LNCaP clone FGC (cell line): ENCODE measurements at places on chromosomes 11 and 22.

GRCh38 chr11:15483205-15483604 lies 368.5 kb downstream of the INSC start:
- DNase-seq = no peak

DNA sequence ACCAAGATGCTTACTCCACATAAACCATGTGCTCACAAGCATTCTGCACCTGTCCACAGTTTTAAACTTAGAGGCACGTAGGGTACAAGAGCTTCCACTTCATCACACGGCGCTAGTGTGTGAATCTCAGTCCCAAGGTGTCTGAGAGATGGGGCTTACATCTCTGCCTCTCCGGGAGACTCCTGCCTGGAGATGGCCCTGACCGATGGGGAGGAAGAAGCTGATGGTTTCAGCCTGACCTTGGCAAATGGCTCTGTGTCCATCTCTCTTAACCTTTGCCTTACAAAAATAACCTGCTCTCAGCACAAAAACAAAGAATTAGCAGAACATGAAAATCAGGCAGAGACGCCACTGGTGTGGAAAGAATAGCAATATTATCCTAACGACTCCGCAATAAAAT lies 559.3 kb upstream of the B3GAT1 start:
- no peak for DNase-seq

DNA sequence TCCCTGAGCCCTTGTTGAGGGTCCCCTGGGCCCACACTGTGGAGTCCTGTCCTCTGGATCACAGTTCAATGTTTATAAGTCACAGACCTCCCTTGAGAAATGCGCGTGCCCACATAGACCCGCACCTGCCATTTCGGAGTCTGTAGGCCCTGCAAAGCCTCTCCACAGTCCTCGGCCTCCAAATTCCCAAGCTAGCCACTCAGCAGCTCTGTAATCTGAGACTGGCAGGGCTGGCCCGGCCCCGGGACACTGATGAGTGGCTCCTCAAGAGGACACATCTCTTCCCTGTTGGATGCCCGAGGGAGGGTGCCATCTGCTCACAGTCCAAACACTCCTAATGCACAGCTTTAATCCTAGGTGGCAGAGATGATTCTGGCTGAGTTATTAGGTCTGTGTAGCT lies 39.1 kb downstream of the B3GAT1 start:
- no peak for DNase-seq

- DNase-seq = no peak
Measured at GRCh38 chr11:119721129-119722120, 7.6 kb downstream of the NECTIN1 start.

GRCh38 chr11:27187075-27187847 lies 146.6 kb downstream of the BBOX1 start:
- no peak for DNase-seq

- no peak for DNase-seq
Measured at GRCh38 chr11:112961751-112962578, 745 bp downstream of the NCAM1 start.

DNA sequence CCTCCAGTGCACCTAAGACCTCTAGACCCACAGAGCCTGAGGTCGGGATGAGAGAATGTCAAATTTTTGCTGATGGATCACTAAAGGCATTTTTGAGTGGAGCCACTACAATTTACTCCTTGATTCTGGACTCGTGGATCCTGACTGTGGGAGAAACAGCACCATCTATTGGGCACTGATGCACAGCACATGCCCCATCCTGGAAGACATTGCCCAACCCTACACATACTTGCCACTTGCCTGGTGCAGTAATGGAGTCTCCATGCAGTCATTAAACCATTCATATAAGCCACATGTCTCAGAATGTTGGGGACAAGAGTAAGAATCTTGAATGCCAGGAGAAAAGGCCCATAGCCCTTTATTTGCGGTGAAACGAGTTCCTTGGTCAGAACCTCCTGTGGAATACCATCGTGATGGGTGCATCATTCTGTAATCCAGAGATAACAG lies 103.9 kb downstream of the GGTLC2 start:
- no peak for DNase-seq

GRCh38 chr11:71998649-71999310 lies at the start of gene IL18BP:
Gene IL18BP (plus strand): TSS chr11:71998909. CDS start chr11:71999985, 1,076 bp downstream.
- DNase-seq = no peak

DNA sequence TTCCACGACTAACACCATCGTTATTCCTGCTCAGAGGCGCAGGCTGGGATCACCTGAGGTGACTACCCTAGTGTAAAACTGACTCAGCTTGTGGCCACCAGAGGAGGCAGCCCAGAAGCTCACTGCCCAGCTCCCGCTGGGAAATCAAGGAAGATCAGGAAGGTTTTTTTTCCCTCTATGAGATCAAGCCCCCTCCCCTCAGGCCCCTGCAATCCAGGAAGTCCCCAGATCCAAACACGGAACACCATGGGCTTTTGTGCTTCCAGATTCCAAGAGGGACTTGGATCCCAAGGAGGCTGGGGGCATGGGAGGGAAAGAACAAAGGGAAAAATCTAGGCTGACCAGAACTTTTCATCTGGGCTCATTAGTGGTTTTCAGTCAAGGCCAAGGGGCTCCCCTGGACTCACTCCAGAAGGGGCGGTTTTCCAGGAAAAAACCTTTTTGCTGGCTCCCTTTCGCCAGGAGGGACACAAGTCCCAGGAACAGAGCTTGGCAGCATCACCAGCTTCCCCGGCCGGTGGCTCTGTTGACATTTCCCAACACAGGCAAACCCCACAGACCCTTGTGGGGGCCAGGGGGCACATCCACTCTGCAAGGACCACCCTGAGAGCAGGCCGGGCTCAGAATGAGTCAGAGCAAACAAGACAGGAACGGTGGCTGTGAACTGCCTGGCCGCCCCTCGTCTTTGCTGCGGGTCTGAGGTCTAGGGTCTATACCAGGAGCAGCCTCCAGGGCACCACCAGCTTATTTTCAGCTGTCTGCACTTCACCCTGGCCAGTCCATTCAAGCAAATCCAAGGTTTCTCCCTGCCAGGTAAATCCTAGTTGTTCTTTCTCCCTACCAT lies 36.8 kb downstream of the MYH9 start:
- DNase-seq = no peak

GRCh38 chr11:45906096-45906682 lies 882 bp downstream of the FREY1 start:
- no peak for DNase-seq

GRCh38 chr22:22210889-22211833 lies 33.4 kb upstream of the VPREB1 start:
- DNase-seq = no peak

DNA sequence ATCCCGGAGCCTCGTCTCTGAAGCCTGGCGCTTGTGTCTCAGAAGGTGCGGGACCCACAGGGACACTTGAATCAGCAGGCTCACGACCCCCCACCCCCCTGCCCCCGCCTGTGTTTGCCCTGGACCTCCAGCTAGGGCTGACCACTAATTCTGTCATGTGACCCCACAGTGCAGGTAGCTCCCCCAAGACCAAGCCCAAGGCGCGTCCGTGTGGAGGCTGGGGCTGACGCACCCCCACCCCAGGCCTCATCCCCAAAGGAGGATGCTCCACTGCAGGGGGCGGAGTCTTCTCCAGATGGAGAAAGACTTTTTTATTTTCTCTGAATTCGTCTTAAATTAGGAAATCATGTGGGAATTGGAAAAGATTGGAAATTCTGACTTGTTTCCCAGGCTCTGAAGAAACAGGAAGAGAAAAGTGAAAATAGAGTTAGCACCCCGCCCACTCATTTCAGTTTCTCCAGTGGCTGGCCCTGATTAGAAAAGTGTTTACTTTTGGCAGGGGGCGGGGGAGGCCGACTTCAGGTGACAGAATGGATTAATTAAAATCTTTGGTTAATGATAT lies 1.0 kb upstream of the RELA start:
- no peak for DNase-seq

GRCh38 chr22:24873226-24873625 lies 67.2 kb downstream of the SGSM1 start:
- no peak for DNase-seq

DNA sequence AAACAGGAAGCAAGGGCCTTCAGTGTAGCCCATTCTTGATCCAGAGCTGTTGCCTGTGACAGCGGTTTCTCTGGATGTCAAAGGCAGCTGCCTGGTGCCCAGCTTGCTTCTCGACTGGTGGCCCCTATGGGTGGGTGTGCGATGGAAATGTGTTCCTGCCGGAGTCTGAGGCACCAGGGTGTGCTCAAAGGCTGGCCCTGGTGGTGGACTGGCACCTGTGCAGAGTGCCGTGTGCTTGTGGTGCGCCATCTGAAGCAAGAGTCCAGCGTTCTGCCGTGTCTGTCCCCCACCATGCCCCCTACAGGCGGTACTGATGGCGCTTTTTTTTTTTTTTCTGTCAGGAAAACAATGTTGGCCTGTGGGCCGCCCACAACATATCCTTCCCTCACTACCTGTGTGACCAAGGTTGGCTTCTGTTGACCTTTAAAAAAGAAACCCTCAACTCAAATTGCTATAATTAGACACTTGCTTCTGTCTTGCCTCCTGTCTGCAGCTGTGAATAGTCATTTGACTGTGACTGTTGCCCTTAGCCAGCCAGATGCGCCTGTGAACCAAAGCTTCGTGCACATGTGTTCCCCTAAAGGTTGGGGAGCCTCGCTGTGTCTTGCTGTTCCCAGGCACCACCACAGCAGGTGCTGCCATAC lies 4.7 kb upstream of the RANBP1 start:
- DNase-seq = no peak

- DNase-seq = no peak
Measured at GRCh38 chr11:1484695-1485503, 1.7 kb downstream of the MOB2 start.

DNA sequence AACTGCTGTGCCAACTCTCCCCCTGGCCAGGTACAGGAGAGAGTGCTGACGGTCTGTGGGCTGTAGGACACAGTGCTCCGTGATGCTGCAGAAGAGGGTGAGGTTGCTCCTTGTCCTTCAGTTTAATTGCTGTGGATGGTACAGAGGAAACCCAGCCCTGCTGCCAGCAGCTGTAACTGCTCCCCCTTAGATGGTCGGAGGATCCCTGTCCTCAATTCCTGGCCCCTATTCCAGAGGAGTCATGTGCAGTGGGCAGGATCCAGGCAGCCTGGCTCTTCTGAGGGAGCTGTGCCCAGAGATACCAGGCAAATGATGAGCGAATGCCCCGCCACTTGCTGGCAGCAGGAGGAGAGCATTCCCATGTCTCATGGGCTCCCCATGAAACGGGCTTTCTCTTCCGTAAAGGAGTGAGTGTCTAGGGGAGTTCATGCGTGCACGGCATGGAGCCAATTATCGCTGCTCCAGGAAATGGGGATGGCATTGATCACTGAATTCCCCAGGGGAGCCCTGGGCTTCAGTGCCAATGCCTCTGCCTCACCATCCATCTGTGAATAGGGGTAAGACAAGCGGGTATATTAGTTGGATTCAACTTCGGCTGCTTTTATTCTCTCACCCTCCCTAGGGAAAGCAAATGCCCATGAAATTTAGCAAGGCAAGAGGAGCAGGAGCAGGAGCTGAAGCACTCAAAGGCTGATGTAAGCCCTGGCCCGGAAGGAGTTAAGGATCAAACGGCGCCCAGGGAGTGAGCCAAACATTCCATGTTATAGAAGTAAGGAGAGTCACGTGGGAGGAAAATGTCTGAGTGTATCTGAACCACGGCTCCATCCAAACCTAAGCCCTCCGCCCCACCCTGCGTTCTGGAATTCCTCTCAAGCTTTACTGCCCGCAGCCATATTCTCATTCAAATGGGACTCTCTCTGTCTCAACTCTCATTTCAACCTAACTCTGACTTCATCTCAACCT lies 51.0 kb upstream of the CSNK2A3 start:
- DNase-seq = no peak

DNA sequence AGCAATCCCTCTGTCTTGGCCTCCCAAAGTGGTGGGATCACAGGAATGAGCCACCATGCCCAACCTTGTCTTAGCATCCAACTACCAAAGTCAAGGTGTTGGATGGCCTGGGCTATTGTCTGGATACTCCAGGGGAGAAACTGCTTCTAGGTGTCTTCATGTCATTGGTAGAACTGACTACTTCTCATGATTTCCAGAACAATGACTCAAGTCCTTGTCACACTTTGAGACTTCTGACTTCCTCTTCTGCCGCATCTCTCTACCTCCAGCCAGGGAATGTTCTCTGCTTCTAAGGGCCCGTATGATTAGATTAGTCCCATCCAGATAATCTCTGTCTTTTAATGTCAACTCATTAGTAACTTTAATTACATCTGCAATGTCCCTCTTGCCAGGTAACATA lies 30.6 kb downstream of the APOL6 start:
- DNase-seq = no peak

GRCh38 chr11:120174866-120175265 lies 36.0 kb upstream of the OAF start:
- DNase-seq = no peak

DNA sequence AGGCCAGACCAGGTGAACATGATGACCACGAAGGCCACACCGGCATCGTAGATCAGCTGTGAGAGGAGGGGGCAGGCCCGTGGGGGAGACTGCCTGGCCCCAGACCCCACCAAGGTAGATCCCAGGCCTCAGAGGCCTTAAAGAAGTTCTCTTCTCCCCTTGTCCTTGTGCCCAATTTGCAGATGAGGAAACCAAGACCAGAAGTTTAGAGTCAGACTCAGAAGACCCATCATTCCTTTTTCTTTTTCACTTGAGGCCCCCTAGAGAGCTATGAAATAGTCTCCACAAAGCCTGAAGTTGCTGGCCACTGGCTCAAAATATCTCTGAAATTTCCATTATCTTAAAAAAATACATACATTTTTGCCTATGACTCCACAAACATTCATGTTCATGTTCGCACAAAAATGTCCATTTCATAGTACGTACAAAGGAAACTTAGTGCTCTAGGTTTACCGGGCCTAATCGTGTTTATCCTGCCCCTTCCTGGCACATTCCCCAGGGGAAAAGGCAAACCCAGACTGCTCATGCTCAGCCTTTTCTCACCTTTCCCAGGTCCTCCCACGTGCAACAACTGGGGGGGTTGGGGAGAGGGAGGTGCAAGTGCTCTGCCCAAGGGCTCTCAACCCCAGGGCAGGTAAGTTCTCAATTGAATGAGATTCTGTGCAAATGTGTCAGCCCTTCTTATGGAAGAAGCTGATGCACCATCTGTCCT lies 19.2 kb downstream of the SLC43A1 start:
- no peak for DNase-seq

DNA sequence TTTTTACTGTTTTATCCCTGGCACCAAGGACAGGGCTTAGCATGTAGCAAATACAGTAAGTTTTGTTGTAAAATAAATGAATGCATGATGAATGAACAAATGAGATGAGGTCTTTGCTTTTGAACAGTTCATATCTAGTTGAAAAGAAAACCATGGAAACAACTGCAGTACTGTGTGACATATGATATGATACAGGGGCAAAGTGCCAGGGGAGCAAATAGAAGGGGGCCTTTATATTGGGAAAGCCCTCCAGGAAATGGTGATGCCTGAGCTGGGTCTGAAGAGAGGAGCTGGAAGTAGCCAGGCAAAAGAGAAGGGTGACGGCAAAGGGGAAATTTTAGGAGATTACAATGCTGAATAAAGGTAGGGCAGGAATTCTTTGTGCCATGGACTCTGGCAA lies 63.8 kb upstream of the UCP3 start:
- DNase-seq = no peak

DNA sequence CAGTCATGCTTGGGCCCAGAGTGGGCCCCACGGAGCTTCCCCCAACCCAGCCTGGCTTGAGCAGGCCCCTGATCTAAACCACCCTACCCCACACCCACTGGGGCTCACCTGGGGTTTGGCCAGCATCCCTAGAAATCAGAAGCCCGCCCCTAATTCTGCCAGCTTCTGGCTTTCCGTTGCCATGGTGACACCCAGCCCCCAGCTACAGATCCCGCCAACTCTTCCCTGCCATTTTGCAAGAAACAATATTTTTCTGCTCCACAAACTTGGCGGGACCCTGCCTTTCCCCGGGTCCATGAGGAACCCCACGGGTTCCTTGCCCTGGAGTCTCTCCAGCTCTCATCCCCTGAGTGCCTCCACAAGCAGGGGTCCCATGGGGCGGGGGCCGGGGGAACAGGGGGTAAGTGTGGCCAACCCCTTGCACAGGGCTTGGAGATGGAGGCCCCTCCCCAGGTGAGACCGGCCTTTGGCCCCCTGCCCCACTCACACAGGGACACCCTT lies 90.0 kb downstream of the CDKN1C start:
- DNase-seq = no peak
